ENCODE measurements at places on chromosomes 7 and 10.

DNA sequence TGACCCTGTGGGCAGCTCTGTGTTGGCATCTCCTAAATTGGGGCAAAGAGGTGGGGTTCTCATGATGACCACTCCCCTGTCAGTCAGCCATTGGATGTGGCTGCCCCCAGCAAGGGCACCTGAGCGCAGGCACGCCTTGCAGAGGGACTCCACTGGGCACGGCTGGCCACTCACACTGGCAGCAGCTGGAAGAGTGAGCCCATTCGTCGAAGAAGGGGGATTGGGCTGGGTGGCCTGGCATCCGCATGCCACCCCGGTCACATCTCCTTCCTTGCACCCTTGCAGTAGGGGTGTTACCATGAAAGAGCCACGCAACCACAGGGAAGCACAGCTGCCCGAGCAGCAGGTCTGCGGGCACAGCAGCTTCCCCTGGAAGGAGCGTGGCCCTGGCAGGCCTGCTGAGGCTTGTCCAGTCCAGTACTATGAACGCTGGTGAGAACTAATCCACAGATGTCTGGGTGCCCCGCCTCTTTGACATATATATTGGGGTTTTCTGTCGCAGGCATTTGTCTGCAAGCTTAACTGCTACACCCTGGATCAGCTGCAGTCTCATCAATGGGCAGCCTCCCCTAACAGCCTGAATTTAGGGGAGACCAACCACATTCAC is 25.7 kb upstream of the GRB10 start:
- DNase-seq: no peak

GRCh38 chr7:6482743-6483119 is 35.0 kb upstream of the DAGLB start:
- DNase-seq: no peak

- no peak for DNase-seq
Measured at GRCh38 chr10:62171791-62172190, 96.9 kb downstream of the RTKN2 start.

DNA sequence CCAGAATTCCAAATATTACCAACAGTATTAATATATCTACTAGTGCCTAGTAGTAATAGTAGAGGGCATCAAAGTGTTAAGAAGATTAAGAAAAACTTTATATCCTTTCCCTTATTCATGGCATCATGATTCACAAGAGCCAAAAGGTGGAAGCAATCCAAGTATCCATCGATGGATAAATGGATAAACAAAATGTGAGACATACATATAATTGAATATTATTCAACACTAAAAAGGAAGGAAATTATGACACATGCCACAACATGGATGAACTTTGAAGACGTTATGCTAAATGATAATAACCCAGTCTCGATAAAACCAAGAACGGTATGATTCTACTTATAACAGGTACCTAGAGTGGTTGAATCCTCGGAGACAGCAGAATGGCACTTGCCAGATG is 23.1 kb downstream of the CDCA7L start:
- no peak for DNase-seq

- no peak for DNase-seq
Measured at GRCh38 chr7:117645481-117646165, 165.8 kb downstream of the CFTR start.

DNA sequence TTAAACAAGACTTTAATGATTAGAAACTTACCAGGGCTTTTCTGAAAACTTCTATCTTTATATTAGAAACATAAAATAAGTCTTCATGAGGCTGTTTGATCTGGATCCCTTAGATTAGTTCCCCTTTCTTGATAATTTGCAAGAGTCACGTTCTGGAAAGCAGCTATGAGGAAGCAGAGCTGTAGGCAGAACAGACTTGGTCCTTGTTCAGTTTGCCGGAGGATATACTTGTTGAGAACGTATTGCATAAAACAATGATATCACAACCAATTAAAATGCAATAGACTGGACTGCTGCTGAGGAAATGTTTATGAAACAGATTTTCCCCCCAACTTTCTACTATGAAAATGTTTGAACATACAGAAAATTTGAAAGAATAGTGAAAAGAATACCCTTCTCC is 2.8 kb downstream of the SAMD9L start:
- no peak for DNase-seq

GRCh38 chr7:64300641-64301405 is 12.9 kb upstream of the ZNF736 start:
- DNase-seq: no peak

All from coronary artery (tissue), 2 donors.